Cortex of kidney (tissue), 1 donor: ENCODE measurements at places on chromosomes 5 and 9.

DNA sequence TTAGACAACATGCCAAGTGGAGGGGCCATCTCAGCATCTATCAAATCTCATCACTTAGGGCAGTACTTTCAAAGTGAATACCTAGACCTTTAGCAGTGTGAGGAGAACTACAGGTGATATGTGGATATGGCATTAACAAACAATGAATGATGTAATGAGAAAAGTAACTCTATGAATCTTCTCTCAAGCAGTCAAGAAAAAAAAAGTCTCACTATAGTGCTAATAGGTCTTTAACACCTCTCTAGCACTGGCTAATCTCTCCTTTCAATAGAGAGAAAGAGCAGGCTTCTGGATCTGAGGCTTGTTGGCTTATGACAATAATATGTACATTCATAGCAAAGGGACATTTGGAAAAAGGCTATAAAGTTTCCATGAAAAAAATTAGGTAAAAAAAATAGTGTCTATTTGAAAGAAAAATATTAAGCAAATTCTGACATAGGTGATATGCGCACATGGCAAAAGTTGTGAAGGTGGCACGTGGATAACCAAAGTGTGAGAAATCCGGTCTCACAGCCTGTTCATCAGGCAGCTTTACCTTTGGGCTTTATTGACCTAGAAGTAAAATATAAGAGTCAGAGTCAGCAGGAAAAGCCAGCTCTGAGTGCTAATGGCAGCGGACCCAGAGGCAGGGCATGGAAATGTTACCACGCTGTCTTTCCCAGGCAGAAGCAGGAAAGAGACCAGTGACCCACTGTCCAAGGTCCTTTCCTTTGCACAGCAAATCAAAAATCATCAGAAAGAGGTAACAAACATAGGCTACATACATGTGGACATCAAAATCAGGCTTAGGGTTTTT is 203.4 kb downstream of the EFNA5 start:
- no peak for DNase-seq

- DNase-seq, result no peak
These were observed 94.2 kb downstream of the PCSK1 start for GRCh38 chr5:96338624-96339415.

GRCh38 chr9:85510830-85511504 is 230.8 kb downstream of the AGTPBP1 start:
- no peak for DNase-seq

DNA sequence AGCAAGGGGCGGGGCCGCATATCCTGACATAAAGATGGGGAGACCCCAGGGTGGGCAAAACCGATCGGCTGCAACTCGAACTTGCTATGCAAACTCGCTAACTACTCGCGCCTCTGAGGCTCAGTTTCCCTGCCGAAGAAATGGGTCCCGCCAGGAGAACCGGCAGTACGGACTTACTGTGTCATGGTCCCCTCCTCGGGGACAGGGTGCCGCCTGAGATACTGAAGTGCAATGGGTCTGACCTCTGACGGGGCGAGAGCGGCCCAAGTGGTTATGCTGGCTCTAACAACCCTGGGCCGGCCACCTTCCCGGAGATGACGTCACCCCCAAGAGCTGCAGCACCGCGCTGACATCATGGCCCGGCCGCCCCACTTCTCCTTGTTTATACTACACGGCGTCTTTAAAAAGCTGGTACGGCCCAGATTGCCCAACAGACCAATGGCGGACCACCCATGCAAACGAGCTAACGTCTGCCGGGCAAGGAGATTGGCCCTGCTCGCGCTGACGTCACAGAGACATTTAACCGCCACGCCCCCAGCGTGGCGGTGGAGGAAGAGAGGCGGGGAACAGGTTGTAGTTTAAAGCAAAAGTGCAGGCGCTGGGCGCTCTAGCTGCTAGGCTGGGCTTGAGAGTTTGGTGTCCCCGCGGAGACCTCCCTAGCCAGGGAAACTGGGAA is 490 bp upstream of the RNF44 start:
- DNase-seq, result peak; percentile 86

GRCh38 chr5:160260881-160261815 is 31.8 kb downstream of the FABP6 start:
- no peak for DNase-seq

GRCh38 chr9:13165236-13165945 is 114.1 kb downstream of the MPDZ start:
- DNase-seq, result no peak

- DNase-seq, result no peak
These were observed 878.9 kb upstream of the WWC1 start for GRCh38 chr5:167412556-167412955.

DNA sequence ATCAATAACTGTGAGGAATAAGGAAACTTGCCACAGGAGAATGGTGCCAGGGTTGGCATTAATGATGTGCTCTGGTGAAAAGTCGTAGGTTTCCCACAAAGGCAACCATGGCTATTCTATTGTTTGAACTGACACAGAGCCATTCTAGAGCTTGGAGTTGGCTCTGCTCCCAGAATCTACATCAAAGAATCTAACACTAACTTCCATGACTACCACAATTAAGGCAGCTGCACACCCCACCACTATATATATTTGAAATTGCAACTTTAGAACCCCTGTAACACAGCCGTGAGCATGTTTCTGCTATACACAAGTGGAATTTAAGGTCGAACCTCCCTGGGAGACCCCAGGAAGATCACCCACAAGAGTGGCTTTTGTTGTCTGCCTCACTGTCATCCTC is 89.7 kb upstream of the CCDC152 start:
- DNase-seq, result no peak

DNA sequence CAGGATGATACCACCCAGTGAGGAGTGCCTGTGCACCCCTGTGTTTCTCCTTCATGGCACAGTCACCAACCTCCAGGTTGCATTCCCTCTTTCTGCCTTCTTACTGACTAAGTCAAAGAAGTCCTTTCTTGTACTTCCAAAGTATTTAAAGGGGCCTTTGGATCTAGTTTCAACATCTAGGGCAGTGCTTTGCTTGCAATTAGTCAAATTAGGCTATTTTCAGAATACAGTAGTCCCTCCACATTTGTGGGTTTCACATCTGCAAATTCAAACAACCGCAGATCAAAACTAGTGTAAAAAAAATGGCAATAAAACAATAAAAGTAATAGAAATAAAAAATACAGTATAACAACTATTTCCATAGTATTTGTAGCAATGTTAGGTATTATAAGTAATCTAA is 333.9 kb upstream of the SEMA6A start:
- no peak for DNase-seq

GRCh38 chr9:9560382-9561035 is 1052.3 kb downstream of the PTPRD start:
- DNase-seq, result no peak

DNA sequence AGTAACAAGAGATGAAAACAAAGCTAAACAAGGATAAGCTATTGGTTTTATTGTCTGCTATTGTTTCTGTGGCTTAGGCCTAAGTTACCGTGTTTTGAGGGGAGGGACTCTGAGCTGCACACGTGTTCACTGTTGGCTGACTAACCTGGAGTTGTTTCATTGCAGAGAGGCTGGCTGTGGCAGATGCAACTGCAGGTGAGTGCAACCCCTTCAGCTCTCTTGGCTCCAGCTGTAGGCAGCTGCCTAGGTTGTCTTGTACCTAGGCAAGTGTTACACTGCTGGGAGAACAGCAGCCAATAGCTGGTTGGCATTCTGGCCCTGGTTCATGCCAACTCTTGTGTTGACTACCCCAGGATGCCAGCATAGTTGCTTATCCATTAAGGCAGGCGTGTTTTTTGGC is 17.6 kb upstream of the MATR3 start:
- no peak for DNase-seq

GRCh38 chr5:122442938-122443337 is 130.9 kb downstream of the SNCAIP start:
- DNase-seq, result no peak

- no peak for DNase-seq
These were observed 508 bp upstream of the SNCAIP start for GRCh38 chr5:122311497-122311960.

DNA sequence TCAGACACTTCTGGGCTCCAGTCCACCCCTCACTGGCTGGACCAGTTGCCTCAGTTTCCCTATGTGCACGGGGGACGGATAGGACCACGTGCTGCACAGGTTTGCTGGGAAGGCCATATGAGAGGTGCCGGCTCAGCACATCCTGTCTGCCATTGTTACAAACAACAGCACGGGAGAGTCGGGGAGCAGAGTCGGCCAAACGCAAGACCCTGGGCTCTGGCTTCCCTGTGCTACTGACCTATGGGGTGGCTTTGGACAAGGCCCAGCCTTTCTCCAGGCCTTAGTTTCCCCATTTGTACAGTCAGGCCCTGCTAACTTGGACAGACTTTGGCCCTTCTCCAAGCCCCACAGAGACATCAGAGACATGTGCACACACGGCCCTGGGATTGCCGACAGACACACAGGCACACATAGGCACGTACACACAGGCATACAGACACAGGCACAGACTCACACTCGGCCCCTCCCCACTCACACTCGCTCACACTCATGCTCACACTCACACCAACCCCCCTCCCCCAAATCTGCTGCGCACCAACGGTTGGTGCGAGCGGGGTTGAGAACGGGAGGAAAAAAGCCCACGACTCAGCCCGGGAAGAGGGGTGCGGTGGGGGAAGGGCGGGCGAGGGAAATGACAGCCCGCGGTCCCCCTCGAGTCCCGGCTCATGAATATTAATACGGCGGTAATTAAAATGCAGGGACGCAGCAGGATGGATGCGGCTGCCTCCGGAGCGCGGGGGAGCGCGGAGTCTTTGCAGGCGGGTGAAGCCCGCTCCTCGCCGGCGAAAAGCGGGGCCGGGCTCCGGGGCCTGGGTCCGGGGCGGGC is 133.0 kb downstream of the C9orf50 start:
- DNase-seq, result no peak

DNA sequence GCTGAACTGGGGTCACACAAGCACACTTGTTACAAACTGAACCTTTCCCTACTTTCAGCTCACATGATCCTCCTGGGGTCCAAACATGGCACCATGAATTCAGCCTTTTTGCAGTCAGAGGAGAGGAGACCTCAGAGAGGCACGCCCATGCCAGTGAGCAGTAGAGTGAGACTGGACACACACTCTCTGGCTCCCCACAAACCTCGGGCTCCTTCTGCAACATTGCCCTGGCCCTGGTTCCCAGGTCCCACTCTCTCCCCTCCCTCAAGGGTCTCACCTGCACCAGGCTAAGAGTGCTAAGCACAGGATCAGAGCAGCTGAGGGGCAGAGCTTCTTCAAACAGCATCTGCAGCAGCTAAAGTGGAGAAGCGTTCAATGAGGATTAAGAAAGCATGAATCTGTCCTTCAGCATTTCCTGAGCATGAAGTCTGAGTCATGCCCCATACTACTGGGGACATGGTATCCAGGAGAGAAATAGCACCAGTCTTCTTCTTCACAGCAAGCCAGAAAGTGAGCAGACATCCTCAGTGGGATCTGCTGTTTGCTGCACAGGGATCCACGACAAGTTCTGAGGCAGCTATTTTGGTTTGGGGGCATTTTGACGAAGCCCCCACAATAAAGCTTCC is 27.2 kb downstream of the SLC35A4 start:
- DNase-seq, result no peak

GRCh38 chr9:134236001-134236421 is 71.6 kb upstream of the RNU6ATAC start:
- no peak for DNase-seq
